SW 1271 (cell line): ENCODE measurements at places on chromosomes 2 and 18.

DNA sequence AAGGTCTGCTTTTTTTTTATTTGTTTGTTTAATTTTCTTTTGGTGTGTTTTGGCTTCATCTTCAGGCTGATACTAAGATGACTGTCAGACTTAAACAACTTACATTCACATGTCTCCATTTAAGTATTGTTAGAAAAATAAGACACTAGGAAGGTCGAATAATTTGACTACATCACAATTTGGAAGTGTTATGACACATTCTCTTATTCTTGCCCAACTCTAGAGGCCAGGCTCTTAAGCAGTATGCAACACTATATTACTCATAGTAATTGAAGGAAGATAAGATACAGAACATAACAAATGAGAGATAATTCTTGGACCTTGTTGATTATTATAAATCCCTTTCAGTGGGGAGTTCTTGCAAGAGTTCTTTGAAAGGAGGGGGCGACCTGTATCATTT, 295.3 kb upstream of the COL3A1 start:
- DNase-seq: no peak

DNA sequence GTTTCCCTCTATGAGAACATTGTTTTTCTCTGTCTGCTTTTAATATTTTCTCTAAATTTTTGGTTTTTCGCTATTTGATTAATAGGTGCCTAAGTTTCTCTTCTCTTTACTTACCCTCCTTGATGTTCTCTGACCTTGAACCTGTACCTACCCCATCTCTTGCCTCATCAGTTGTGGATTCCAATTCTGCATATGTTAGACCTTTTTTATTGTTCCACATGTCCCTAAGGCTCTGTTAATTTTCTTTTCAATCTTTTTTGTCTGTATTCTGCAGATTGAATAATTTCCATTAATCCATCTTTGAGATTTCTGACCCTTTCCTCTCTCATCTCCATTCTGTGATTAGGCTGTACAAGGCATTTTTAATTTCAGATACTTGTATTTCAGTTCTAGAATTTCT, 23.1 kb downstream of the RELCH start:
- no peak for DNase-seq

DNA sequence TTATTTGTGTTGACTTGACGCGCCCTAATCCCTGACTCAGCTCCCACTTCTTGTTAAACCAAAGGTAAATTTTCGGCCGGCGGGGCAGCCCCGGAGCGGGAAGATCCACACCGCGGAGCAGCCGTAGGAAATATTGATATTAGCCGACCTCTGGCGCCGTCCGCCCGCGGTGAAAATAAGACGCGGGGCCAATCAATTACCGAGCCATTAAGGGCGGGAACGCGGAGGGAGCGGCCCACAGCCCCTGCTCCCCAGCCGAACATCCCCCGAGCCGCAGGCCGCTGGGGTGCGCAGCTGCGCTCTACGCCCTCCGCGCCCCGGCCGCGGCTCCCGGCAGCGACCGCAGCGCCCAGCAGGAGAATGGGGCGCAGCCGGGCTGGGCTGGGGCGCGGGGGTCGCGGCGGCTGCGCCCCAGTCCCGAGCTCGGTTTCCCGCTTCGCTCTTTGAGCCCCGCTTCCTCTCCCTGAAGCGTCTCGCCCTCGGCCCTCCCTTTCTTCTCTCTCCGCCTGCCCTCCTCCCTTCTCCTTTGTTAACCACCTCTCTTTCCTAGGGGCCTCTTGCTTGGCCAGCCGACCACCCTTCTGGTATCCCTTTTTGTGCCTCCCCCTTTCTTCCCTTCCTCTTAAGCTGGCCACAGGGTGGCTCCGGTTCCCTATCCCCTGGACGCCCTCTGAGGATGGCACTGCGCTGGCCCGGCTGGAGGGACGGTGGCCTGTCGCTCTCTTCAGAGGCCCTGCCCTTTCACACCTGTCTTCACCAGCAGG, 40.9 kb downstream of the CELF4 start:
- DNase-seq: no peak

DNA sequence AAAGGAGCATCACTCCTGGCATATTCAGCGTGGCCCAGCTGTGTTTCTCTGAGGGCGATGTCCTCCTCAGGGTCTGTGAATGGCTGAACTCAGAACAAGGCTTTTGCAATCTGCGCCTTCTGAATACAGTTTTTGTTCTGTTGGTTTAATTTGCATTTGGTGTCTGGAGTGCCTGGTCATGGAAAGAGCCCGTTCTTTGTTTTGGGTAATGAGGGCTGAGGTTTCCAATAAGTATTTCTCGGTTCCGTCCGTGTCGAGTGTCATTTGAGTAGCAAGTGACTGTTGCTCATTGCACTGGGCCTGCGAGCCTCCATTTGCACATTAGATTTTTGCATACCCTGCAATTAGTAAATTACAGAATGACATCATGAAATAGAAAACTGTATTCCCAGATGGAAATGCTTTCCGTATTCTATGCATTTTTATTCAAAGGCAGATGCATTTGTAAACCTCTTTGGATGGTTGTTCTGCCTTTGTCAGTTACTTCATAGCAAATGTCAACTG, 57.3 kb downstream of the NEDD4L start:
- no peak for DNase-seq

DNA sequence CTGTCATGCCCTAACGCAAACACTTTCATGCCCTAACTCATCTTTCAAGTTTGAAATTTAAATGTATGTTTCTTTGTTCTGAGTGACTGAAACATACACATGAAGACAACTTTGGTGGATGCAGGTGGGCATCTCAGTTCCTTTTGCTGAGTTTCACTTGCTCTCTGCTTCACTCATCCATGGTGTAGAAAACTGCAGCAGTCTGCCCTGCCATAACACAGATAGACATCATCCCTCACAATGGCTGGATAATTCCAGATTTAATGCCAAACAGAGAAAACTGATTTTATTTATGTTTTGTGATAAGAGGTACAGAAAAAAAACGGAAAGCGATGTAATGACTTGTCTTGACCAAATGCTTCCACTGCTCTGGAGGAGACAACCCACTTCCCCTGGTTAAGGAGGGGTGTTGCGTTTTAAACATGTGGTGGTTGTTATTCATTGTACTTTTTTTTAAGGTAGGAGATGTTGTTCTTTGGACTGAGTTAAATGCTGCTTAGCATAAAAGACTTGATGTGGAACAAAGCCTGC, 70.4 kb downstream of the RHBDD1 start:
- DNase-seq: no peak

GRCh38 chr2:145753041-145753608, 1233.2 kb upstream of the ZEB2 start:
- no peak for DNase-seq

DNA sequence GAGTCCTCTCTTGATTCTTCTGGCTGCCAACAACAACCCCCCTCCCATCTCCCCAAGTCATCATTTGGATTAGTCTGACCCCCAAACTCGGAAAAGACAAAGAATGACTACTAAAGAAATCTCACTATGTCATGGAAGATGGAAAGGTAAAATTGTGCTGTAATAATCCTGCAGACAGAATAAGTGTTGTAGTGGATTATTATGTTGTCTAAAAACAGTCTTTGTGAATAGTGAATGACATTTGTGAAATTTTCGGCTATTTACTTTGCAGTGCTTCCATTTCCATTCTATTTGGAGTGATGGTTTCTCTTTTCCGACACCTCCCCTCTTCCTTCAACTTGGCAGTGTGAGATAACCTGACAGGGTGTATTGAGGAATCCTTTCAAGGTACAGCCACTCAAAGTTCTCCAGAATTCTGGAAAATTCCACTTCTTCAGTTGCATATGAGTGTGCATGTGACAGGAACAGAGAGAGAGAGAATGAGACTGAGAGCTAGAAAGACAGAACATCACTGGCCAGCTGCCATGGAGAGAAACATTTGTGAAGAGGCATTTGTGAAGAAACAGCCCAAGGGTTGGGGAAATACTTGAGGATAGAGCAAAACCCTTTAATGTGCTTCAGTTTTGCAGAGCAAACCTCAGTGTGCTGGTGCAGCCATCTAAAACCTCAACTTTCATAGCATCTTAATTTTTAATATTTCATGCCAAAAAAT, 141.9 kb upstream of the DLX2 start:
- no peak for DNase-seq

- no peak for DNase-seq
Measured at GRCh38 chr2:42725657-42726056, 38.3 kb downstream of the OXER1 start.

GRCh38 chr2:43223521-43224001, 2.8 kb downstream of the ZFP36L2 start:
- peak; percentile 34 for DNase-seq

- DNase-seq: peak; percentile 70
Measured at GRCh38 chr2:24382363-24383073, 22.2 kb upstream of the ITSN2 start.

DNA sequence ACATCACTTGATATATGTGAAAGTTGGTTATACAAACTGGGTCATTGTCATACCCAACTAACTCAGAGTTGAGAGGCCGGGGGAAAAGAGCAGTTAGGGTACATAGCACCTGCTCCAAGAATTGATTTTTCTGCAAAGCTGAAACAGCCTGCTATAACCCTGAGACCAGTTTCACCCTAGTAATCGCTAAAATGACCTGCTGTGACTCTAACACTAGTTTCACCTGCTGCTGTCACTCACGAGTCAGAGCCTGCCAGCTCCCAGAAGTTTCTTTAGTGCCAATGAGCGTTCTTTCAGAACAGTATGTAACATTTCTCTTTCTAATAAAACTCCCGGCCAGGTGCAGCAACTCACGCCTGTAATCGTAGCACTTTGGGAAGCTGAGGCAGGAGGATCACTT, 28.0 kb downstream of the SRSF7 start:
- DNase-seq: no peak

DNA sequence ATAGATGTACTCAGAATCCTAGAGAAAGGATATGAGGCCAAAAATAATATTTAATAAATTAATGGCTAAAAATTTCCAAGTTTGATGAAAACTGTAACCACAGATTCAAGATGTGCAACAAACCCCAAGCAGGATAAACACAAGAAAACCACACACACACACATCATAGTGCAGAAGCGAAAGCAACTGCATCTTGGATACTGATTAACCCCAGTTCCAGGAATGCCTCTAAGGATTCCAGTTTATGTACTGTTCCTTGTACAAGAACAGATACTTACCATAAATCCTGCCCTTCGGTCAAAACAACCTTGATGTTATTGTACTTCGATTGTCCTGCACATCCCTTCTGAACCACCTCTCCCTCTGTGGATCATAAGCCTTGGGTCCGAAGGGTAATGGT, 122.8 kb upstream of the PID1 start:
- no peak for DNase-seq

GRCh38 chr2:143581134-143581533, 451.9 kb downstream of the ARHGAP15 start:
- no peak for DNase-seq

DNA sequence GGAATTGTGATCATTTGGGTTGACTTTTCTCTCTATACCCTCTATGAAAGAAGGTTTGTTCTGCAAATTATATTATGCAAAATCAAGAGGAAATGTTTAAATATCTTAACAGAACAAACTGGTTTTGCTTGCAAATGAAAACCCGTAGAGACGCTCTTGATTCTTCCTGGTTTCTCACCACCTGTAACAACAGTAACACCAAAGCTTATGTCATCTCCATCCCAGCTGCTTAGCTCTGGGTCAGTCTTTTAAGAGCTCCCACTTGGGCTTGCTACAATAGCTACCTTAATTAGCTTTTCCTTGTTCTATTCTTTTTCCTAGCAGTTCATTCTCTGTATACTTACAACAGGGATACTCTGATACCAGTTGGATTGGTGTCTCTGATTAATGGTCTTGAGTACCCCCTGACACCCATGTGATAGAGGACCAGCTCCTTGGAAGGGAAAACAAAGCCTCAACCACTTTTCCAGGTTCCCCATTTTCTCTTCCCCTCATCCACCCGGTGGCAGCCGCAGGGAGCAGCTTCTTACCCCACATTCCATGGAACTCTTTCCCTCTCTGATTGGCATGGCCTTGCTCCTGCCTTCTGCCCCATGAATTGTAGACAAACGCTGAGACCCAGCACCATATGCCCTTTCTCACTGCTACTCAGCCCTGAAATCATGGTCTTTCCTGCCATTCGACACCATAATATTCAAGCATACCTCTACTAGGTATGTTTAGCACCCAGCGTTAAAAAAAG, 27.7 kb downstream of the TMEM182 start:
- DNase-seq: no peak

DNA sequence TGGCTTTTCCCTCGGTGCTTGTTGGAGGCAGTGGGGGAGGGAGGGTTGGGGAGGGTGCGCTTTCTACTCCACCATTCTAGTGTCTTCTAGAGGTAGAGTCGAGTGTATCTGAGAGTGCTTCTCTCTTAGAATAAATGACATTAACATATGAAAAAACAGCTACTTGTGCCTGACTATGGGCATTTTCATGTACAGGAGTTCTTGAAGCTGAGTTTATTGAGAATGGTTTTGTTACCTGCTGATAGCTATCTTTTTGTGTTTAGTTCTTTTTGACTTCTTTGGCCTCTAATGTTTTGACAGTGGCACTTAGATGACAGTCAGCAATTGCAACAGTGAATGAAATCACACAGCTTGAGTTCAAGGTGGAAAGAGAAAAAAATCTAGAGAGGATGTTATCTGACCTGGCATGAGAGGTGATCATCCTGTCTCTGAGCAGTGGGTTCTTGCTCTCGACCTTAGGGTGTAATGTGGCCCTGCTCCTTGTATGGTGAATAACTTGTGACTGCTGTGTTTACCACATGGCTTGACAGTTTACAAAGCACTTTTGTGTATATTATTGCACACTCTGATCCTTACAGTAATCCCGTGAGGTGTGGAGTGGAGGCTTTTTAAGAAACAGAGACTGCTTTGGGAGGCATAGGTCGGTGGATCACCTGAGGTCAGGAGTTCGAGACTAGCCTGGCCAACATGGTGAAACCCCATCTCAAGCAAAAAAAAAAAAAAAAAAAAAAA, 86.7 kb downstream of the AGAP1 start:
- no peak for DNase-seq

DNA sequence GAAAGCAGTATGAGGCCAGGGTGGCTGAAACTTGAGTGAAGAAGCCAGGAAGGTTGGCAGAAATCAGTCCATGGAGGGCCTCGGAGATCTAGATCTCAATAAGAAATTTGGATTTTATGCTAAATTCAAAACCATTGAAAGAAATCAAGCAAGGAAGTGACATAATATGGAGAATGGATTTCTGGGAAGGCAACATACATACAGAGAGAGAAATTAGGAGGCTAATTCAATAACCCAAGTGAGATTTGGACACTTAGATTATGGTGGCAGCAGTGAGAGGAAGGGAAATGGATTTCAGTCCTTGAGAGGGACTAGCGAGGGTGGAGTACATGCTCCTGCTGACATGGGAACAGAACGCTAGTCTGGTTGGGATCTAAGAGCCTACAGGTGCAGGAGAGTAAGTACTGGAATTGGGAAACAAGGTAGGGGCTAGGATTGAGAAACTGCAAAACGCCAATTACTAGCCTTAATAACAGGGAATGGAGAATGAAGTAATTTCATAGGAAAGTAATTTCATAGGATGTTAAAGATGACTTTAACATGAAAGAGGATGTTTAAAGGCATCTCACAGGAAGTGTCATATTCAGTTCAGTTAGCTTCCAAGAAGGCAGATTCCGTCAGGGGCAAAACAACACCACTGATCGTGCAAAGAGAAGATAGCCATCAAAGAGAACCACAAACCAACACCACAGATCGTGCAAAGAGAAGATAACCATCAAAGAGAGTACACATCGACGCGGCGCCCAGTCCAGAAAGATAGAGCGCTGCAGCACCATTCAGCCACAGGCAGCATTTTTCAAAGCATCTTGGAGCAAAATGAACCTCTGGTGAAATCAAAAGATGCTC, 27.2 kb downstream of the CDKL4 start:
- no peak for DNase-seq
